ENCODE measurements at places on chromosomes 4 and X.

DNA sequence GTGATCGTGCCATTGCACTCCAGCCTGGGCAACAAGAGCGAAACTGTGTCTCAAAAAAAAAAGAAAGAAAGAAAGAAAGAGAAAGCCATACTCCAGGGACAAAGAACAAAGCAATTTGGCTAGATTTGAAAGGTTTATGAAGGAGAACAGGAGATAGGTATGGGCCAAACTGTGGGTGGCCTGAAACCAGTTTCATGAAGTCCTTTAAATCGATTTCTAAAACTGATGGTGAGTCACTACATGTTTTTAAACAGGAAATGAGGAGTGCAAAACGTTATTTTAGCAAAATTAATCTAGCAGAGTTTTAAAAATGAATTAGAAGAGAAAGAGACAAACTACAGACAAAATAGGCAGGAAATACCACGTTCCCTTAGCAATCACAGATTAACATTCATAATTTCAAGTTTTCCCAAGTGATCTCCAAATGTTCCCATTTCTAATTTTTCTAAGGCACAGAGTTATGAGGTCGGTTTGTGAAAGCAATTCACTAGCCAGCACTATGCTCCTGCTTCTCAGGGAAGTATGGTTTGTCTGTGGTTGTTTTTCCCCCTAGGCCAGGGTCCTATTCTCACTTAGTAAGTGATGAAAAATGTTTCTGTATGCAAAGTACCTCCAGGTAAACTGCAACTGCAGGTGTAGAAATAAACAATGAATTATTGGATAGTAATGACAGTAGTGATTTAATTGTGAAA lies 190.6 kb downstream of the PPP3CA start:
- no peak for DNase-seq

DNA sequence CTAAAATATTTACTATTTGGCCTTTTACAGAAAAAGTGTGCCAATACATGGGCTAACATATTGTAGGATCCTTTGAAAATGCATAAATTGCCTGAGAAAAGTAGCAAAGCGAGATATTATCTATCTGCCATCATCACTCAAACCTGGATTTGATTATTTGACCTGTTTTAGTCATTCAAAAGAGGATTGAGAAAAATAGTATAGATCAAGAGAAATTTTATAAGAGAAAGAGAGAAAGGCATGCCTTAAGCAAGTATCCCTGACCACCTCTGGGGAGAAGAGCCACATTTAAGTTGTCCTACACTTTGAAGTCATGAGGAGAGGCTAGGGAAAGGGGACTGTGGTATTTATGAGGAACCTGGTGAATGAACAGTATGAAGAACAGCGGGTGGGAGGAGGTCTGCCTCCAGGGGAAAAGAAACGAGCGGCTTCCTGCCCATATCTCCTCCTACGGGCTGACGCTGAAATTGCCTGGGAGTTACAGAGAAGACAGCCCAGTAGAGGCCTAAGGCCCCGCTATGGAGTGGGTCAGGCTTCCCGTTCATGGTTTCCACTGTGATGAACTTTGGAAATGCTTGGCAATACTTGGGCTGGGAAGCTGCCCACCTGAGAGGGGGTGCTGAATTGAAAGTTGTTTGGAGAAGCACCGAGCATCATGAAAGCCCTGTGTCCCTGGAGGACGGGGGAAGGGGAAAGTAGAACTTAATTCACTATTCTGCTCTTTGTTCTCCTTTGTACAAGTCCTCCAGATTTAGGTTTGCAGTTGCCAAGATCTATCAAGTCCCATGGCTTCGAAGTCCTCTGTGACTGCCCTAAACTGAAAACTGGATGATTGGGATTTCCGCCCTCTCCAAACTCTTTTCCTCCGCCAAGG lies 106.9 kb upstream of the ACSL4 start:
- no peak for DNase-seq

DNA sequence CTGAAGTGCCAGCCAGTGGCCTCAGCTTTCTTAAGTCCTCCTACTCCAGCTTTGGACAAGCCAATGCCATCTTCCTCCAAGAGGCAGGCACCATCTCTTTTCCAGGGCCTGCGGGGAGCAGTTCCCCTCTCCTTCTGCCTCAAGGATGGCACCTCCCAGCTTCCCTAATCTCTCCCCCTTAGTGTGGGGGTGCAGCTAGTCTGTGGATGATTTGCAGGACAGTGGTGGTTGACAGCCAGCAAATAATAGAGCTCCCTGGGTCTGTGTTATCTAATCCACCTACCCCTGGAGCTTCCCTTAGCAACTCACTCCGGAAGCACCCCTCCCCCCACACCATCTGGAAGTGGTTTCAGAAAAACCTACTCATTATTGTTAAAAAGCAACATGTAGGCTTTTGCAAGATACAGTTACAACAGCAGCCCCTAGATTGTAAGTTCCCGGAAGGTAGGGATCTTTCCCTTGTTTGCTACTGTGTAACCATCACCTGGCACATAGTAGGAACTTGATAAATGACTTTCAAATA lies 247.1 kb downstream of the BCOR start:
- no peak for DNase-seq

GRCh38 chr4:121674696-121675095 lies 22.1 kb downstream of the ANXA5 start:
- DNase-seq = no peak

DNA sequence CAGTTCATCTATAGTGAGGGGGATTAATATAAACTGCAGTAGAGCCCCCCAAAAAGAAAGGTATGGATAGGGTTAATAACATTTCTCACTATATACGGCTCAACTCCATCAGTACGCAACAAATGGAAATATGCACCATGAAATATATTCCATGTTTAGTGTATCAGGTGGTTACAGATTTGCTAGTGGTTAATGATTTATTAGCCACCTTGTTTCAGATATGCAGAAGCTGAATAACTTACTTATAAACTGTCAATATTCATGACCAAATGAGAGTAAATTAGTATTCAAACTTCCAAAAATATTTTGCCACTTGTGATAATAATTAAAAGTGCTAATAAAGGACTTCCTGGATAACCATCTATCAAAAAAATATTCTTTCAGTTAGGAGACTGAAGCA lies 14.8 kb downstream of the AMTN start:
- DNase-seq = no peak

GRCh38 chr4:30718021-30718542 lies 2.1 kb upstream of the PCDH7 start:
- no peak for DNase-seq

GRCh38 chrX:65871671-65872311 lies 168.1 kb downstream of the VSIG4 start:
- DNase-seq = no peak

GRCh38 chrX:12234534-12235329 lies 96.5 kb downstream of the FRMPD4 start:
- no peak for DNase-seq

- no peak for DNase-seq
These were observed 26.3 kb downstream of the KLHL8 start for GRCh38 chr4:87193958-87194675.

DNA sequence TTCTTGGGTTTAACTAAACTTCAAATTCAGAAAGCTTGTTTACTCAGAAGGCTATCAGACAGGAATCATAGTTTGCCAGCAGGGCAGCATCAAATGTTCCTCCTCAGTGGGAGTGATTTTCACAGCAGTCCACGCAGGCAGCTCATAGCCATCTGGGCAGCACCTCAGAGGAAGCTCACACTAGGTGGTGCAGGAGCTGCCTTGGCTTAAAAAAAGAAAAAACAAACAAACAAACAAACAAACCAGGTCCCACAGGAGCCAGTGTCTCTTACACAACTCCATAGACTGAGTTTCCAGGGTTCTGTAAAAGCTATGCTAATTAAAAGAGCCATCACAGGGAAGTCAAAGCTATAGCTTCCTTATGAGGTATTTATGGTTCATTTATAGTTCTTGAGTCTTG lies 10.5 kb upstream of the KLHL5 start:
- DNase-seq = no peak

- no peak for DNase-seq
These were observed 56.3 kb upstream of the NAP1L5 start for GRCh38 chr4:88753658-88754571.

GRCh38 chrX:11439846-11440245 lies 146.6 kb downstream of the AMELX start:
- no peak for DNase-seq

- no peak for DNase-seq
These were observed 165.6 kb downstream of the ATP10D start for GRCh38 chr4:47650584-47651130.

- DNase-seq = no peak
These were observed 473.2 kb upstream of the TECRL start for GRCh38 chr4:64882311-64883086.

- no peak for DNase-seq
These were observed 22.1 kb upstream of the ADH7 start for GRCh38 chr4:99457270-99457669.

DNA sequence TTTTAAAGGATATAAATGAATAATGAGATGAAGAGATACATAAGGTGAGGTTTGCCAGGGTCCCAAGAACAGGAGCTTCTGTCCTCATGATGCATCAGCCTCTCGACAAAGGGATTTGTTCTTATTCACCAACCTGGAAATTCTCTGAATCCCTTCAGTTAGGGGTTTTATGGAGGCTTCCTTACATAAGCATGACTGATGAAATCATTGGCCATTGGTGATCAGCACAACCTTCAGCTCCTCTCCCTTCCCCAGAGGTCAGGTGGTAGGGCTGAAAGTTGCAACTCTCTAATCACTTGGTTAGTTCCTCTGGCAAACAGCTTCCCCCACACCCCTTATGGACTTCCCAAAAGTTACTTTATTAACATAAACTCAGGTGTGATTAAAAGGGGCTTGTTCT lies 222.0 kb downstream of the SPRY1 start:
- DNase-seq = no peak

DNA sequence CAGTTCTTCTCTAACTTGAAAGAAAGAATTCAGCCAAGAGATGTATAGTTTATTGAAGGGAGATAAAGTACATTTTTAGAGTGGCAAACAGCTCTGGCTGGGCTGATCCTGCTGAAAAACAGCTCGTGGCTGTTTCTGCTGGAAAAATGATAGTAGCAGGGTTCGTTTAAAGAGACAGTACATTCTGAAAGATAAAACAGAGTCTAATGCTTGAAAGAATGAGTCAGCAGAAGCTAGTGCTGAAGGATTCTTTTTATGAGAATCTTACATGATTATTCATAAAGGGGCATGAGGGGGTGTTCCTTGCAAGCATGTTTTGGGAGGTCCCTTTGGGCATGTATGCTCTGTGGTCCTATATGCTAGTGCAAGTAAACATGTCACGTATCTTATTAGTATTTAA lies 790.0 kb downstream of the PCDH18 start:
- DNase-seq = no peak

GRCh38 chr4:6539009-6539764 lies 35.8 kb upstream of the MAN2B2 start:
- DNase-seq = no peak

DNA sequence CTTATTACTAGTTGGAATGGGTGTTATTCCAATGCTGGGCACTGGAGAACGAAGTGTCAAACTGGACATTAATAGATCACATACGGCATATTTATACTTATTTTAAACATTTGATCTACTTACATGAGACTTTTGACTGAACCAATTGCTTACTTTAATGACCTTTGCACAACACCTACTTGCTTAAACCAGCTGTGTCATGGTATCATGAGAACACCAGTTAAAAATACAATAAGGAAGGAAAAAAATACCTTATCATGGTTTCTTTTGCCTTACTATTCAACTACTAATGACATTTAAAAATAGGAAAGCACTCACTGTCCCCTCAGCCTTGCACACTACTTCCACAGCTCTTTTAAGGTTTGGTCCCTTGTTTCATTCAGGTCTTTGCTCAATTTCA lies 146.9 kb downstream of the FAM13A start:
- no peak for DNase-seq

GRCh38 chrX:13956998-13957397 lies 72.7 kb downstream of the GEMIN8 start:
- DNase-seq = no peak

GRCh38 chr4:18113710-18114331 lies 92.3 kb upstream of the LCORL start:
- no peak for DNase-seq

DNA sequence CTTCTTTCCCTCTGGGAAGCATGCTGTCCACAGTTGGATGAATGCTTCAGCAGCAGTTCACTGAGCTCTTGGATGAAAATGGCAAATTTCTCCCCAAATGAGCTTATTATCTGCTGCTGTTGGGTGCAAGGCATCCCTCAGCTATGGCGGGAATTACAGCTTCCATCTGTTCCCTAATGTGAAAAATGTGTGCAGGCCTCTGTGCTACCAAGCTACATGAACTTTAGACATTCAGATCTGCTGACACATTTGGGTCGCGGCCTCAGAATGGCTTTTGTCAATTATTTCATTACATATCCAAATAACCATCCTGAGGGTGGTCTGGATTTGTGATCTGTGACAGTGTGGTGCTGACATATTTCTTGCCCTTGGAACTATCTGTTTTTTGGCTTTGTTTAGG lies 119.5 kb upstream of the SCML1 start:
- no peak for DNase-seq

DNA sequence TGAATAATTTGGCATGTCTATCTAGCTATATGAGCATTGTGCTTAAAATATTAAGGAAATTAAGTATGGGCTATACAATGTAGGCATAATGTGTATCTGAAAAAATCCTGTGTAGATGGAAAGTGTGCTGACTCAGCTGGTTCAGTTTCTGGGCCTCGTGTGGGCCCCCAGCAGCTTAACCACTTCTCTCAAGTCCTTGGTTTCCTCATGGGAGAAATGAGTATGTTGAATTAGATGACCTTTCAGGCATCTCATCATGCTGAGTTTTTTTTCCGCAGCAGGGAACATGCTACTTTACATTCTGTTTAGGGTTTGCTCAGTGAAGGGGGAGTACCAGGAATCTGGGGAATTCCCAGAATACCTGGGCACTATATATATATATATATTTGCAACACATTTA lies 30.5 kb downstream of the RHOH start:
- DNase-seq = no peak

DNA sequence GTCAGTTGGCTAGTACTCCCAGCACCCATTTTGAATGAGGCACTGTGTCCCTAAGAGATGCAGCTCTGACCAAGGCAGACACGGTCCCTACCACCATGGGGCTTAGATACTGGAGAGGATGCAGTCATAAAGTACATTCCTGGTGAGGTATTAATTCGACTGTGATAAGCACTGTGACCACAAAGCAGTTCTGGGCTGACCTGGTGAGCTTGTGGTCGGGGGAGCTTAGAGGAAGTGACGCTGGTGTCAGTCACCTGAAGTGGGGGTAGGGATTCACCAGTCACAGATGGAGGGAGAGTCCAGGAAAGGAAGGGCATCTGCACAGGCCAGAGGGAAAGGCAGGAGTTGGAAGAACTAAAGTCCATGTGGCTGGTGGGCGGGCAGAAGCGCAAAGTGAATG lies 15.8 kb upstream of the CLTRN start:
- DNase-seq = no peak

DNA sequence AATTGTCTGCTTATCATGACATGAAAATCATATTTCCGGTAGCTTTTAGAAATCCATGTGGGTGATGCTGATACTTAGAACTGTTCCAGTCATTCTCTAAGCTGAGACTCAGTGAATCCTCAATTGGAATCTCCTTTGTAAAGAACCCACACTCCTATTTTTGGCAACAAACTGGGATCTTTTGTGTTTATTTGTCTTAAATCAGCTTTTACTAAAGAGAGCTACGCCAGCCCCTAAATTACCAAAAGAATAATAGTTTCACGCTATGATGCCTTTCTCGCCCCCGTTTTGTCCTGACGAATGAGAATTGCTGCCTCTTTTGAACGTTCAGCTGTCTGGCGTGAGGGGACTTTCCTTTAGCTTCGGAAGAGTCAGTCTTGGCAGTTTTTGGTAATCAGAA lies 195.9 kb downstream of the SHOX start:
- DNase-seq = no peak

GRCh38 chr4:92399032-92399431 lies 95.3 kb downstream of the GRID2 start:
- no peak for DNase-seq

GRCh38 chr4:111793433-111794091 lies 351.7 kb upstream of the FAM241A start:
- no peak for DNase-seq

Data from NCI-H1092 (cell line).